Stimulated activated CD8-positive, alpha-beta memory T cell treated with anti-CD3 and anti-CD28 coated beads, Interleukin-7, amount 100 ng/mL, for 1 hour (primary cell): ENCODE measurements at places on chromosomes 5 and 9.

GRCh38 chr5:2751592-2752021 is at the start of gene IRX2:
Gene IRX2 (minus strand): TSS chr5:2751677. CDS start chr5:2751413, 264 bp downstream.
- DNase-seq, result no peak

GRCh38 chr5:35058374-35058788 is 10.6 kb upstream of the AGXT2 start:
- no peak for DNase-seq

DNA sequence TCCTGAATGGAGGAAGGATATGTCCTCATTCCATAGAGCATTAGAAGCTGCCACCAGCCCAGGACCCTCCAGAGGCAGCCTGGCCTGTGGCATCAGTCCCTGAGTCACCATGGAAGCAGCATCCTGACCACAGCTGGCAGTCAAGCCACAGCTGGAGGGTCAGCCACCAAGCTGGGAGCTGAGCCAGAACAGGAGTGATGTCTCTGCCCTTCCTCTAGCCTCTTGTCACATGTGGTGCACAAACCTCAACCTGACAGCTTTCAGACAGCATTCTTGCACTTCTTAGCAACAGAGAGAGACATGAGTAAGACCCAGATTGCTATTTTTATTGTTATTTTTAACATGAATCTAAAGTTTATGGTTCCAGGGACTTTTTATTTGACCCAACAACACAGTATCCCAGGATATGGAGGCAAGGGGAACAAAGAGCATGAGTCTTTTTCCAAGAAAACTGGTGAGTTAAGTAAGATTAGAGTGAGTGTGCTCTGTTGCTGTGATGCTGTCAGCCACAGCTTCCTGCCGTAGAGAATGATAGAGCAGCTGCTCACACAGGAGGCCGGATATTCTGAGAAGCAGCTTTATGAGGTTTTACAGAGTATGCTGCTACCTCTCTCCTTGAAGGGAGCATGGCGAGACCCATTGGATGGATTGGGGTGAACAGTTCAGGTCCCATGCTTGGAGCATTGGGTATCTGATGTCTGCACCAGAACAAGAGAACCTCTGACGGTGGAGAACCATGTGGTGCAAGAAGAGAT is 13.0 kb upstream of the CYFIP2 start:
- peak; percentile 44 for DNase-seq

GRCh38 chr9:131762356-131762932 is 22.6 kb upstream of the RAPGEF1 start:
- DNase-seq, result peak; percentile 66

GRCh38 chr9:14661421-14662059 is 31.7 kb downstream of the ZDHHC21 start:
- no peak for DNase-seq

DNA sequence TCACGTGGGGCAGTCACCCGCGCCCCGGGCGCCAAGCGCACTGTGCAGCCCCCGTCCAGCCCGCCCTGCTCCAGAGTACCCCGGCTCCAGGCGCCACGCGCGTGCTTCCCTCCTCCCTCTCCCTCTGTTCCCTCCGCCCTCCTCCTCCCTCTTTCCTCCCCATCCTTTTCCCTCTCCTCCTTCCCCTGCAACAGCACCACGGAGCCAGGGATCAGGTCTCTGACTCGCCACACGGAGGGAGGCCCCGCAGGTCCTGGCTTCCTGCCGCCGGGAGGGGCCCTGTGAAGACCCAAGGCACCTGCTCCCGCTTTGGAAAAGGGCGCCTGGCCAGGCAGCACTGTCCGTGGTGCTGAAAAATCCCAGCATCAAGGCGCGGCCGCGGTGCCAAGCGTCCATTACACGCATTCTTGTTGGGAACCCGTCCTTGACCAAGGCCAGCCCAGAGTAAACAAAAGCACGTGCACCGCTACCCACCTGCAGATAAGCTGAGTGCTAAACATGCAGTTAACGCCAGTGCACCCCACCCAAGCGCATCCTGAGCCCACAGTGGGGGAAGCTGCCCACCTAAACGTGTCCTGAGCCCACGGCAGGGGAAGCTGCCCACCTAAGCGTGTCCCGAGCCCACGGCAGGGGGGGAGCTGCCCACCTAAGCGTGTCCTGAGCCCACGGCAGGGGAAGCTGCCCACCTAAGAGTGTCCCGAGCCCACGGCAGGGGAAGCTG is 21.7 kb downstream of the SLC6A18 start:
- no peak for DNase-seq

- no peak for DNase-seq
Measured at GRCh38 chr9:126327006-126327713, 531 bp downstream of the MVB12B start.

GRCh38 chr5:39423331-39423751 is 1.4 kb downstream of the DAB2 start:
- DNase-seq, result no peak

GRCh38 chr5:107067395-107067794 is 603.3 kb downstream of the EFNA5 start:
- no peak for DNase-seq

GRCh38 chr9:137160716-137161557 is 8.9 kb downstream of the LRRC26 start:
- no peak for DNase-seq

GRCh38 chr9:92173318-92173717 is 58.1 kb upstream of the SPTLC1 start:
- DNase-seq, result no peak

DNA sequence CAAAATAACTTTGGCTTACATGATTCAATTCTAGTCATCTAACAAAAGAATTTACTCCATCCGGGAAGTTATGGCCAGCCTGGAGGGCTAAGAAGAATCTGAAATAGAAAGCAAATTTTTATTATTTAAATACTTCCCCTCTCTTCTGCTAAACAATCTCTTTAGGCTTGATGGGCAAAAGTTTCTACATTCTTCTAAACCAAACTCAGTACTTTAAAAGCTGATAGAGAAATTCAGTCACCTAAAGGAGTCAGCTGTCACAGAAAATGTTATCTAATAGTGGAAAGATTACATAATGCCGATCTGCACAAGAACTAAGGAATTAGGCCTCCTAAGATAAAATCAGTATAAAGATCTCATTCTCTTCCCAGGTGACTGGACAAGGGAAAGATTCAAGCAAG is 32.4 kb downstream of the GNAQ start:
- no peak for DNase-seq

- no peak for DNase-seq
Measured at GRCh38 chr9:4496497-4496896, 6.2 kb downstream of the SLC1A1 start.

- no peak for DNase-seq
Measured at GRCh38 chr5:80069918-80070318, 34.8 kb downstream of the THBS4 start.

- DNase-seq, result no peak
Measured at GRCh38 chr5:2256691-2257280, 374.1 kb upstream of the IRX4 start.

- no peak for DNase-seq
Measured at GRCh38 chr5:398475-399295, 44.3 kb upstream of the EXOC3 start.

DNA sequence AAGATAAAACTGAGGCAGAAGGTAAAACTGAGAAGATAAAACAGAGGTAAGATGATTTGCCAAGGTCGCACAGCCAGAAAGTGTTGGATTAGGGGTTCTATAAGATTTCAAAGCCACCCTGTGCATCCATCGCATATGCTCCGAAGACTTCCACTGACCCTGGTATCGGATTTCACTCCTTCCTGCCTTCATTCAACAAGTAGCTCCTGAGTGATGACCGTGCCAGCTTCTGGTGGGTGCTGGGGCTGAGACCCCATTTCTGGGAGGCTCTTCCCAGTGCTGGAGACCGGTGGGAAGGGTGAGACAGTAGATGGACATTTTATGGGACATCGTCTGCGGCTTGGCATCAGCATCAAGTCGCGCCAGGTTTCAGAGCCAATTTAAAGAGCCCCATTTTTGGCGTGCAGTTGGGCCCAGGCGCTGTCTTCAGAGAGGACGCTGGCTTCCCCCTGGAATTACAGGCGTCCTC is 53.7 kb upstream of the DAB2IP start:
- no peak for DNase-seq

GRCh38 chr9:14937216-14937615 is 27.0 kb upstream of the FREM1 start:
- DNase-seq, result no peak

GRCh38 chr5:34728236-34728635 is 72.1 kb downstream of the RAI14 start:
- DNase-seq, result no peak

DNA sequence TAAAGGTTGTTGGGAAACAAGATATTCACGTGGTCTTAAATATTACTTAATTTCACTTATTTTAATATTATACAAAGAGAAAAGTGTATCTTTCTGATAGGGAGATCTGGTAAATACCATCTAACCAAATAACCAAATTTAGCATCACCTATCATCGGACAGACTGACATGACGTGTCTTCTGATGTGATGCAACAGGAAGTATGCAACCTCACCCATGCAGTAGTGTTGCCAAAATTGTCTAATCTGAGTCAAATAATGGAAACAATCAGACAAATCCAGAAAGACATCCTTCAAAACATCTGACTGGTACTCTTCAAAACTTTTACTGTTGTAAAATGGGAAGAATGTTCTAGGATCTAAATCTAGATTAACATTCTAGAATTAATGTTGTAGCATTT is 148.0 kb downstream of the FGF1 start:
- no peak for DNase-seq

GRCh38 chr5:128778474-128778873 is 186.8 kb upstream of the SLC27A6 start:
- DNase-seq, result no peak

DNA sequence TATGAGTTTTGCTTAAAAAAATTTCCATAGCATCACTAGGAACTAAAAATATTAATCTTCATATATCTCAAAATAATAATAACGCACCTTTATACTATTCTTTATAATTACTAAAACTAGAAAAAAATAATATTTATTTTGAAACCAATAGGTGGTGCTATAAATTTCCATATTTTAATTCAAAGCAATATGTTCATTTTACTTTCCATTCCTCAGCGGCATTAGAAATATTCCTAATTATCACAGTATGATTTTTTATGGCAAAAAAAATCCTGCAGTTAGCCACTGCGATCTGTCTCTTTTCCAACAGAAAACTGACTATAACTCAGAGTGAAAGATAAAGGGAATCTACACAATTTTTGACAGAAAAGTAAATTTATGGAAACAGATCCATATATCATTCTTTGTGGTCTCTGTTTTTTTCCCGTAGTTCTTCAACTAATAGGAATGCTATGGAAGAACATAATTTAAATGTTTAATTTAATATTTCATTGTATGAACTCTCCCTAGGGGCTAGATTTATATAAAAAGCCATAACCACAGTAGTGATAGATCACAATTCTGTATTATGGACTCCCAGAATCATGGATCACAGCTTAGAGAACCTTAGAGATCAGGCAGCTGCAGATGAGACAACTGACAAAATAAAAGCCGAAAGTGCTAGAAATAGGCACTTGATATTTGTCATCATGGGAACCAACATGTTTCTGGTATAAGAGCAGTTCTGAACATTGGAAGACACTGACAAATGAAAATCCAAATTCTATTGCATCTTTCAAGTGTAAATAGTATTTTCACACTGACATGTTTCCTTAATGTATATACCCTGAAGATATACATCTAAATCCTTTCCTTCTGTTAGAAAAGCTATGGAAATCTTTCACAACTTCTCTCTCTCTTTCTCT is 167.7 kb upstream of the MPDZ start:
- DNase-seq, result no peak

DNA sequence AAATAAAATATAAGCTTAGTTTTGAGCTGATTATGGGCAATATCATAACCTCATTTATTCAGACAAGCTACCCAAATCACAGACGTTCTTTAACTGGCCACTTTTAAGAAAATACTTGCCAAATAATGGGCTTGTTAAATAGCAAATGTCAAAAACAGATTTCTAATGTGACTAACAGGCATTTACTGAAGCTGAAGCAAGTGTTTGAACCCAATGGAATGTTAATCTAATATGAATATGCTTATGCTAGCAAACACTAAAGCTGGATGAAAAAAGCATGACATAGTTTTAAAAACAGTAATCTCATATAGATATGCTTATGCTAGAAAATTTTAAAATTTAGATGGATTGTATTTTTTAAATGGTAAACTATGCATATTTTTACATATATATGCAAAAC is 411.6 kb upstream of the PTGER4 start:
- no peak for DNase-seq

DNA sequence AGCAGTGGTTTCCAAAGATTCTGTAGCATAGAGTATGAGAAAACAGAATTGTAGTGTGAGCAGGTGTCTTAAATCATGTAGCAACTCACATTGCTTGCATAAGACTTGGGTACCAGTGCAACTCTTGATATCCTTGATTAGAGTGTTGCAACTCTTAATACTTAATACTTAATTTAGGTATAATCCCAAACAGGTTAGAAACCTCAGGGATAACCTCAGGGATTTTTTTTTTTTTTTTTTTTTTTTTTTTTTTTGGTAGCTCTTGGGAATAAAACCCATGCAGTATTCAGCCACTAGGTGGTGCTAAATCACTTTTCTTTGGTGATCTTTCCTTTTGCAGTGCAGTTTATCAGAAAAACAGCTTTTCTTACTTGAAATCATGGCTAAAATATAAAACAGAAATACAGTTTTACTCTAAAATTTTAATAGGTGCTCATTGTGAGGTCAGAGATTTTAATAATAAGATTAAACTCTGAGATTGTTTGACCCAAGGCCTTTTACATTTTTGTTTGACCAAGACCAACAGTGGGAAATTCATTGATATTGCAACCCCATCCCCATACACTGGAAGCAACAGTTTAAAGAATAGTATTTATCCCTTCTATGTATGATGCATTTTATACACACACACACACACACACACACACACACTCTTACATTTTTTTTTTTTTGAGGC is 55.3 kb downstream of the ERAP1 start:
- no peak for DNase-seq

DNA sequence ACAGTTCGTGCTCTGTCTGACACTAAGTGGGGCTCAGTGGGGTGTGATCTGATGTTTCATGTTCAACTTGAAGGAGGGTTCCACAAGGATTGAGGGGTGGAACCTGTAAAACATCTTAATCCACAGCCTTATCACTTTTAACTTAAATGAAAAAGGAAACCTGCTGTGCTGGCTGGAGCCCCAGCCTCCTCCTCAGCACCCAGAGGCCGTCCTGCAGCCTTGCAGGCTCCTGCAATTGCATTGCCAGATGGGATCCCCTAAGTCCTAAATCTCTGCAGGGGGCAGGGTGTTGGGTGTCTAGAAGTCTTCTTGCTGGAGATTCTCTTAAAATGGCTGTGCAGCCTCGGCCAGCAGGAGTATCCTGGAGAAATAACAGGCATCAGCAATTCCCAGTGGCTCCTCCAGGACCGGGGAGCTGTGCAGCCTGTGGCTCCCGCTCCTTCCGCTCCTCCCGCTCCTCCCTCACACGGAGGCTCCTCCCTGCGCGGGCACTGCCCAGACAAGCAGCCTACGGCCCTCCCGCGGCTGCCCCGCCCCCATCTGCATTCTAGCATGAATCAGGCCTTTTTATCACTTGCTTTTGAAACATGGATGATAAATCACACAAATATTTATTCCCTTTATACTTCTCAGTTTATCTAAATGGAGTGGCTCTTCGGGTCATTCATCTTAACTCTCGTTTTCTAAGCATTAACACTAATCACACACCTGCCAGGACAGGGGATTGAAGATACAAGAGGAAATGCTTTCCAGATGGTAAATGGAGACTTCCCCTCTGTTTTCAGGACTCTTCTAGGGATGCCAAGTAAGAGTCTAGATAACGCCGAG is 131.0 kb downstream of the ADAMTS16 start:
- no peak for DNase-seq

- DNase-seq, result no peak
Measured at GRCh38 chr9:88106492-88106891, 31.8 kb downstream of the SPATA31C2 start.
